Nasal cavity respiratory epithelium epithelial cell of viscerocranial mucosa (primary cell): ENCODE measurements at places on chromosomes 11 and 22. TPM values are rescaled to one million over a fixed set of nuclear protein-coding genes. Genes with fewer than 3 reads are reported as not detected.

Gene MCM5
- total RNA-seq: 8.2 and 9.0 TPM in 2 replicates

Gene GDPD4
- not detected in 2 replicates for total RNA-seq

Gene JAML
- total RNA-seq: not detected in 2 replicates

Gene RAB39A
- not detected in 2 replicates for total RNA-seq

Gene VWA5A
- 16.7 and 40.6 TPM in 2 replicates for total RNA-seq

Gene MN1
- total RNA-seq: 2.4 and 10.4 TPM in 2 replicates

Gene MUC5AC
- total RNA-seq: 0.07 TPM in 1 of 2 replicates, not detected in the other

Gene APOL5
- total RNA-seq: not detected in 2 replicates

Gene CHADL
- total RNA-seq: 1.4 and 2.1 TPM in 2 replicates

Gene KRTAP5-10
- not detected in 2 replicates for total RNA-seq

Gene DDIAS
- total RNA-seq: 0.34 and 0.57 TPM in 2 replicates

Gene XRRA1
- total RNA-seq: 7.9 and 10.7 TPM in 2 replicates

Gene SSRP1
- 105 and 126 TPM in 2 replicates for total RNA-seq

Gene PIWIL4
- total RNA-seq: 0.34 and 1.00 TPM in 2 replicates

Gene ACTN3
- total RNA-seq: under 0.01 TPM in 1 of 2 replicates, not detected in the other

Gene F2
- under 0.01 and 0.07 TPM in 2 replicates for total RNA-seq

Gene FAM111A
- 14.0 and 28.5 TPM in 2 replicates for total RNA-seq

Gene ZNF280B
- total RNA-seq: under 0.01 and 0.64 TPM in 2 replicates

Gene TNNT3
- 1.3 TPM in 1 of 2 replicates, not detected in the other for total RNA-seq

Gene PAMR1
- total RNA-seq: 7.2 and 11.9 TPM in 2 replicates

Gene LMO1
- total RNA-seq: 0.07 TPM in 1 of 2 replicates, not detected in the other

Gene LIPT2
- 1.7 and 1.9 TPM in 2 replicates for total RNA-seq

Gene LDHAL6A
- total RNA-seq: not detected in 2 replicates

Gene SLC6A5
- not detected in 2 replicates for total RNA-seq

Gene SYNGR1
- 0.34 and 4.1 TPM in 2 replicates for total RNA-seq

Gene MOGAT2
- total RNA-seq: 0.07 TPM in 1 of 2 replicates, not detected in the other

Gene L3MBTL2
- 9.6 and 23.8 TPM in 2 replicates for total RNA-seq

Gene FBXO3
- total RNA-seq: 26.7 and 43.7 TPM in 2 replicates

Gene MPZL2
- total RNA-seq: 48.2 and 140 TPM in 2 replicates

Gene OR2D2
- under 0.01 and 0.21 TPM in 2 replicates for total RNA-seq

Gene SLN
- total RNA-seq: not detected in 2 replicates

Gene BIK
- total RNA-seq: 22.9 and 30.5 TPM in 2 replicates

Gene PARVG
- total RNA-seq: not detected in 2 replicates

Gene LRRC74B
- total RNA-seq: not detected in 2 replicates
